Activated CD4-positive, alpha-beta T cell treated with anti-CD3 and anti-CD28 coated beads, Interleukin-2, Interleukin-6, amounts not matched to agents 100 ng/mL and 50 ng/mL, durations not matched to agents 16 hours and 8 hours (primary cell): ENCODE measurements at places on chromosomes 12 and 14.

GRCh38 chr12:46303039-46303666 lies 34.3 kb upstream of the SLC38A1 start:
- peak; percentile 43 for DNase-seq

DNA sequence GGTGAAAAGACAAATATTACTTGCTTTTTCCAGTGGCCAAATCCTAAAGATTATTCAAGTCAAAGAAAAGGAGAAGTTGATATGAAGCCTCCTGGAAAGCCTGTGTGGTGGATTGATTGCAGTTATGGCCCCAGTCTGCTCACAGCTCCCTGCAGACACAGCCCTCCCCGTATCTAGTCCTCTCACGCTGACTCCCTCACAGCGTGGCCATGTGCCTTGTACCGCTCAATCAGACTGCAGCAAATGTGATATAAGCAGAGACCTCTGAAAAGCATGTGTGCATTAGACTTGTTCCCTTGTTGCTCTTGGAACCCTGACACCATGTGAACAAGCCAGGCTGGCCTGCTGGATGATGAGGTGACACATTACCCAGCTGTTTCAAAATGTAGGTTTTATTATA lies 398.0 kb upstream of the GARIN6 start:
- no peak for DNase-seq

DNA sequence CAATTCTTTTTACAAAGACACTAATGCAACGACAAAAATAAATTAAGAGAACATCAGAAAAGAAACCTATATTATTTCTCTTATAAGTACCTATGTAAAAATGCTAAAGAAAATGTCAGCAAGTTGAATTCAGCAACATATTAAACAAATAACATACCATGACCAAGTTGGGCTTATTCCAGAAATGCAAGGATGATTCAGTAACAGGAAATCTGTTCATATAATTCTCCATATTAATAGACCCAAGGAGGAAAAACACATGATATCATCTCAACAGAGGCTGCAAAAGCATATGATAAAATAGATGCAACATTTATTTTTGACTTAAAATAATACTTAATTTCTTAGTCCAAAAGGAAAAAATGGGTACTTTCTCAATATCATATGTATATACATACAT lies 25.1 kb upstream of the GPHB5 start:
- no peak for DNase-seq

GRCh38 chr12:38056701-38057689 lies 259.6 kb upstream of the ALG10B start:
- DNase-seq = no peak

DNA sequence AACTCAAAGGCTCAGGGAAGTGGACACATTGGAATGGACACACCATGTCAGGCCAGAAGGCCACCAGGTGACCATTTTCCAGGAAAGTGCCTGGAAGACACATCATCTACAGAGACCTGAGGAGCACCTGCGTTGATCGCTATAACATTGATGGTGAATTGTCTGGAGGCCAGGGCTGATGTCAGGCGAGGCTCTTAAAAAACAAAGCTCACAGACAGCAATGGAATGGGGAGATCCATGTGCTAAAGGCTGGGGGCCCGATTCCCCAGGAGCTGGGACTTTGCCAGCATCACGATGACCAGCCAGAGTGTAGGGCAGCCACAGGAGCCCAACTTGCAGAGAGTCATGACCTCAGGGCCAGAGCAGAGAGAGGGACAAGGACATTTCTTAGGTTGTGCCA lies 30.3 kb downstream of the DIO3 start:
- DNase-seq = no peak

DNA sequence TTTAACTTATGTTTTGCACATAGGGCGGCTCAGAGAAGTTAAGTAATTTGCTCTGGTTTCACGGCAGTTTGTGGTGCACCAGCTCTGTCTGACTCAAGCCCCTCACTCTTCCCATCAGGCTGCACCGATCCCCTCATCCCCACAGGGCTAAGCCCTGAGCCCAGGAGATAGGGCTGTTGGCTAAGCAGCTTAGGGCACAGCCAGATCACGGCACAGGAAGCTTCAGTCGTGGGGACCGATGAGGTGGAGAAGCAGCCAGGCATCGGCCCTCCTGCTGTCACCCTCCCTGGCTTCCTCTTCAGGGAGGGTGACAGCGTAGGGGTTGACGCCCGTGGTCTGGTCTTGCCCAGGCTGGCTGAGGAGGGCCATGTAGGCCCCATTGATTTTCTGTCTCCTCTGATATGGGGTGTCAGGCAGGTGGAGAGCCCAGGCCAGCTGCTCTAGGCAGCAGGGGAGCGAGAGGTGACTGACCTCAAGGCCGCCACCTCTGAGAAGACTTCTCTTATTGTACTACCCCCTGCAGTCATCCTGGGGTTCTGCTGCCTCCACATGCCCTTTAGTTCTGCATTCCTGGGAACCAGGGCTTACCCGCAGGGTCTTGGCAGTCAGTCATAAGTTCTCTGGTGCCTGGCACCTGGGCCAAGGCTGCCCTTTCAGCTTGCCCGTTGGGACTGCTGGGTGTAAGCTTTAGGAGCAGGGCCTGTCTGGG lies 166.4 kb downstream of the TSPAN9 start:
- no peak for DNase-seq

DNA sequence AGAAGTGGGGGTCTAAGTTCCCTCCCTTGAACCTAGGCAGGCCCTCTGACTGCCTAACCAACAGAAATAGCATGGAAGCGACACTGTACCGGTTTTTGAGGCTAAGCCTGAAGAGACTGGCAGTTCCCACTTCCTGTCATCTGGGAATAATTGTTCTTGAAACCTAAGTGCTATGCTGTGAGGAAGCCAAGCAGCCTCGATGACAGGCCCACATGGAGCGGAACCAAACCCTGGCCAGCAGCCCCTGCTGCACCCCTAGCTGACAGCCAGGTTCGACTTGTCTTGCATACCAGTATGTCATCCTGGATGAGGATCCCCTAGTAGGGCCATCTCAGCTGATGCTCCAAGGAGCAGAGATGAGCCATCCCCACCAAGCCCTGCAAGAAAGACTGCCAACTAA lies 6.4 kb upstream of the GPR68 start:
- DNase-seq = no peak

DNA sequence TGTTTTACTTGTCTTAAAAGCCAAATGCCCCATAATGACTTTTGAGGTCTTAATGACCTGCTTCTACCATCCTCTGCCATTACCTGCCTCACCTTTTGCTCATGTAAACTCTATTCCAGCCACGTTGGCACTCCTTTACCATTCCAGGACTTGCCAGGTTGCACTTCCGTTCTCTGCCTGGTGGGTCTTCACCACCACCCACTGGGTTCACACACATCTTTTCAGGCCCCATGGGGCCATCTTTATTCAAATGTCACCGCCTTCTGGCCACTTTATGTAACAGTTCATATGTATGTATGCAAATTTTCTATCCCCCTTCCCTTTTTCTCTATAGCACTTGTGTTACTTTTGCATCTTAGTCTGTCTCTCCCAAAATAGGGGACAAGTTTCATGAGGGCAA lies 57.7 kb downstream of the ATP2A2 start:
- DNase-seq = no peak

DNA sequence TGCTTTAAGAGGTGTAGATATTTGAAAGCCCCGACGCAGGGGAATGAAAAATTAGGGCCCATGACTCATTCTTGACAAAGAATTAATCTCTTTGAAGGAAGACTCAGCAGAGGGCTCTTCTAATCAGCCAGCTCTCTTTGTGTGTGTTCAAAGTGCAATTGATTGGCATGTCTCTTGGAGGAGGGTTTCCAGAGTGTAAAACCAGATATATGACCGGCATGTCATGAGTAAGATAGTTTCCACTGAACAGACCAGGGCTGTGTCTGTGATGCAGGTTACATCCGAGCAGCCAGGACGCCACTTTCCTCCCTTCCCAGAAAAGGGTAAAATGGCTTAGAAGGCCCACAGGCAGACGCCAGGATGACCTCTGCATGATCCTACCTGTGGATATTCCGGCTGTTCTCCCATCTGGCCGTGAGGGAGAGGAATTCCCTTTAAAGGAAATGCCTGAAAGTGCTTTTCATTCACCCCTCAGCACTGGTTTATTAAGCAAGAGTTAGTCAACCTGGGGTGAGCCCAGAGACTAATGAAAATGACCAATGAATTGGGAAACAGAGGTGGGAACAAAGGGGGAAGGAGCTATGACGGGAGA lies 7.2 kb upstream of the KRT75 start:
- DNase-seq = no peak
